ENCODE measurements at places on chromosomes 7 and 10.

DNA sequence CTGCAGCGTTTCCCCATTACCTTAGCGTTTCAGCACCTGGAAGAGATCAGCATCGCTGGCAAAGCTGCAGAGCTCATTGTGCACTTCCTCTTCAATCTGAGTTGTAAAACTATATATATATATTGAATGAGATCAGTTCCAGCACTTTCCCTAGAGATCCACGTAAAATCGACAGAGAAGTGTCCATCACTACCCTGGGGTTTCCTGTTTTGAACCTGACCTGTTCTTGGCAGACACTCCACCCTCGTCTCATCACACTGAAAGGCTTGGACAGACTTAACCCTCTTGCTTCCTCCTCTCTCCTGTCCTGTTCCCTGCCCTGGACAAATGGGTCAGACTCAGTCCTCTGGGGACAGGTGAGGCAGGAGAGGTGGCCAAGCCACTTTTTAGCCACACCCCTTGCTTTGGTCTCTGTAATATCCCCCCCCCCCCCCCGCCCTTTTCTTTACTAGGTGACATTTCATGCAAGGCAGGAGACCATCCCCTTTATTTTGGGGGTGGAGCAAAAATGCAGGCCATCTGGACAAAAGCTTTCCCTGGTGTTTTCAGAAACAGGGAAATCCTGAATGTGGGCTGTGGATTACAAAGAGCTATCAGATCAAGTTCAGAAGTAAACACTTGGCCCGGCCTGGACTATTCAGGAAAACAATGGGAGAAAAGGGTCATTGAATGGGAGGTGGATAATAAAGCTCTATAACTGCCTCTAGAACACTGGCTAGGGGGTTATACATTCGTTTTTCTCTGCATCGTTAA is 83.7 kb upstream of the KDM7A start:
- no peak for DNase-seq

DNA sequence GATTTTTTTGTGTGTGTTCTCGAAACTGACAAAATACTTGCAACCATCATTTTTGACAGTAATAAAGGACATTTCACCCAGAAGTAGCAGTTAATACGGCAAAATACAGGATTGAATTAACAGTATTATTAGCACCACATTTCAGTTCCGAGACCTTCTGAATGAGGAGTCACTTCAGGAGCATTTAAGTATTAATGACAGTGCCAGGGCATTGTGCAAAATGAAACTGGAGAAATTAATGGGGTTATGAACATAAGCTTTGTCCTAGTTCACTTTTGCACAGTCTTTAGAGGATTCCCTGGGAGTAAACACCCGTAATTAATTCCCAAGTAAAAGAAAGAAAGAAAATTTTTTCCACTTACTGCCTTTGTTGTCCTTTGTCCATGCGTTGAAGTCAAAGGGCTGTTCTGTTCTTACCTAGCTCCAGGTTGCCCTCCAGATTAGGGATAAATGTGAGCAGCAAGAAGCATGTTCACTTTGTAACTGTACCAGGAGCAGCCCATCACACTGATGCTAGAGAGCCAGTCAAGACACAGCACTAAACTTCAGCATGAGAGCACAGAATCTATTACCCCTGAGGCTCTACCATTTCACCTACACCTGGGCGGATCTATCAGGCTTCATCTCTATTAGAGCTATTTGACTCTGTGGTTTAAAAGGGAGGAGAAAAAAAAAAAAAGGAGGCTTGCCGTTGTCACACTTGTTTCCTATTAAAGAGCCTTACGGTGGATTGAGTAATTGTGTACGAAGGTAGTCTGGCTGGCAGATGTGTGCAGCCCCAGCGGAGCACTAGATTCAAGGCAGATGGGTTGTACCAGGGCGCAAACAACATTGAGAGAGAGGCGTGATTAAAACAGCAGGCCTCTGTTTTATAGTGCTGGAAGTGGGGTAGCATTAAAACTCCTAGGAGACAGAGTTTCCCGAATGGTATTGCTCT is 297.8 kb upstream of the SEMA3A start:
- DNase-seq: no peak

GRCh38 chr10:127067542-127068194 is 128.7 kb downstream of the INSYN2A start:
- no peak for DNase-seq

GRCh38 chr10:125824736-125825135 is 1.4 kb downstream of the BCCIP start:
- no peak for DNase-seq

DNA sequence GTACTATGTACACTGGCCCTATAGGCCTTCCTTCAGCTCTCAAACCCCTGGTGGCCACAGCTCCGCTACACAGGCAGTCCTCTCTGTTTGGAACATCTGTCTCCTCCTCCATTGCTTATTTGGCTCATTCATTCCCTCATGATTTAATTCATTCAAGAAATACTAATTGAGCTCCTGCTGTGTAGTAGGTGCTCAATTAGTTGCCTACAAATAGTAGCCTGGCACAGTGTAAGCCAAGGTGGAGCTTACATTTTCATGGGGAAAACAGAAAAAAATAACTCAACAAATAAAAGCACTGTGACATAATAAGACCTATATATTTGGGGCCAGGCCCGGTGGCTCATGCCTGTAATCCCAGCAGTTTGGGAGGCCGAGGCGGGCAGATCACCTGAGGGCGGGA is 3.4 kb upstream of the FIS1 start:
- no peak for DNase-seq

DNA sequence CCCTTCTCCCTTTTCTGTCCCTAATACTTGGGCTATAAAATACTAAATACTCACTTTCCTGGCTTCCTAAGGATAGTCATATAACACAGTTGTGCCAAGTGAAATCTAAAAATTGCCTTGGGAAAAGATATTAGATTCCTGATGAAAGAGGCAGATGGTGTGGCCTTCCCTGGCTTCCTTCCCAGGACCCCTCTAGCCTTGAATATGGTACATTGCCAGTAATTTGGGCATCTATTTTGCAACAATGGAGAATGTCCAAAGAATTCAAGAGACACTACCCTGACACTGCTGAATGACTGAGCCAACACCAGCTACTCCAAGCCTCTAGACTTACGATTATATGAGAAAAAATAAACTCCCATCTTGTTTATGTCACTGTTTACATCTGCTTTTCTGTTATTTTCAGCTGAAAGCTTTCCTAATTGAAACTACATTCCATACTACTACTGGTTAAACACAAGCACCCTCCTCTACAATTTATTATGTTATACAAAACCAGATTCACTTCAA is 17.9 kb downstream of the COPG2 start:
- no peak for DNase-seq

- DNase-seq: no peak
Observed at GRCh38 chr7:112023786-112024185, 182.4 kb downstream of the DOCK4 start.

- peak; percentile 88 for DNase-seq
Observed at GRCh38 chr7:30285536-30286284, 1.3 kb downstream of the ZNRF2 start.

GRCh38 chr10:48465860-48466521 is 138.9 kb downstream of the ARHGAP22 start:
- DNase-seq: no peak

DNA sequence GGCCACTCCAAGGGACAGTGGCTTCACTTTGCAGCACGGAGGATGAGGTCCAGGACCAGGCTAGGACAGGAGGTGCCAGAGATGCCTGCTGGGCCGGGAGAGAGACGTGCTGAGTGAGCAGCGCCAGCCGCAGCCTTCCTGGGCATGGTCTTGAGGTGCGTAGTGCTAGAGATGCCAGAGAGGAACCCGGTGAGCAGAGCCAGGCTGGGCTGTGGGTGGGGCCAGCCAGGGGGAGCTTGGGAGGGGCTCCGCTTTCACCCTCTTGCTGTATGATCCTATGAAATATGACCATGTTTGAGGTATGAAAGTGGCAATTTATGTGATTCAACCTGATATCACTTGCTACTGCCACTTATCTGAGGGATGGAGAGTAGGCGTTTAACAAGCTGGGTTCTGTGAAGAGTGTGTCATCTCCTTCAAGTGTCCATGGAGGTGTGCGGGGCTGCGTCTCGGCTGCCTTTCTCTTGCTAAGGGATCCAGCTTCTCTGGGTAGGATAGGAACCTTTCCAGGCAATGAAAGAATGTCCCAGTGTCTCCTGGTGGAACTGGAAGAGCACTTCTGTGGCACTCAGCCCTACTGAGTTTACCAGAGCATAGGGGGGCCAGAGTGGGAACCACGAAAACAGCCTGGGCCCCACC is 518.4 kb upstream of the FOXK1 start:
- DNase-seq: no peak

- no peak for DNase-seq
Observed at GRCh38 chr10:43078986-43079273, 2.1 kb downstream of the RET start.

DNA sequence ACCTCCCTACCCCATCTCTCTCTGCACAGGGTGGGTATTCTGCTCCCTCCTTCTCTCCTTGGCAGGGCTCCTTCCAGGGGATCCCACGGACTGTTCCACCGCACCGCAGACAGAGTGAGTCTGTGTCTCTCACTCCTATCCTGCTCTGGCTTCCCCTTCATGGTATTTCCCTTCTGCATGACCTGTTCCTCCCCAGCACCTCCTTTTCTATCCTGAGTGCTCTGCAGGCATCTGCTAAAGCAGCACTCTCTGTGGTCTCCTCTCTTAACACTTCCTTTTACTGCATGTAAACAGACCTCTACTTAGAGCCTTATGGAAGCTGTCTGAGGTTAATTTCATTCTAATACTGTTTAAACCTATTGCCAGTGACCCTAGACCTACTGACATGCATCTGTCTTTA is 171.5 kb downstream of the CCSER2 start:
- no peak for DNase-seq

GRCh38 chr10:84538036-84538435 is 209.6 kb downstream of the CCSER2 start:
- no peak for DNase-seq

- no peak for DNase-seq
Observed at GRCh38 chr7:116408166-116408565, 91.4 kb upstream of the CAV2 start.

DNA sequence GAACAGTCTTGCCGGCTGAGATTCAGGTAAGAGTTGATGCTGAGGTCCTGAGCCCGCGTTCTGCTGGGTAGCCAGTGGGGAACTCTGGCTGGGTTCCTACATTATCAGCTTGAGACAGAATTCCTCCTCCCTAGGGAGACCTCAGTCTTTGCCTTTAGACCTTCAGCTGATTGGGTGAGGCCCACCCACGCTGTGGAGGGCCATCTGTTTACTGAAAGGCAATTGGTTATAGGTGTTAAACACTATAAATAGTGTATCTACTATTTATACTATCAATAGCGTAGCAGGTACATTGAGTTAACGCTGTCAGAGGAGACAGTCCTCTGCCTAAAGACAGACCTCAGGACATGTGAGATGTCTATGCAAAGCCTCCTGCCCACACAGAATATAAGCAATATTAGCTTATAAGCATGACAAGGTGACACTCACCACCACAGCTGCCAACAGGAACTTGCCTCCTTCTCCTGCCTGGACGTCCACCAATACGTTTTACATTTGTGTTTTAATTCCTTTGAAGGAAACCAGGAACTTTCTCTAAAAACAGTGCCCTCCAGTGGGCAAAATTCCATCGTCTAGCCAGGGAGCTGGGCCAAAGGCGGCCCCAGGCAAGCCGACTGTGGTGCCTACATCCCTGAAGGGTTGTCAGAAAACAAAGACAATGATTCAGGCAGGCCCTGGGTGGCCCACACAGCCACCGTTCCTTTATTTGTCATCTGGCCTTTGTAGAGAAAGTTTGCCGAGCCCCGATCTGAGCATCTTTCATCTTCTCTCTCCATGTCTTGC is 58.8 kb downstream of the INSIG1 start:
- DNase-seq: no peak

DNA sequence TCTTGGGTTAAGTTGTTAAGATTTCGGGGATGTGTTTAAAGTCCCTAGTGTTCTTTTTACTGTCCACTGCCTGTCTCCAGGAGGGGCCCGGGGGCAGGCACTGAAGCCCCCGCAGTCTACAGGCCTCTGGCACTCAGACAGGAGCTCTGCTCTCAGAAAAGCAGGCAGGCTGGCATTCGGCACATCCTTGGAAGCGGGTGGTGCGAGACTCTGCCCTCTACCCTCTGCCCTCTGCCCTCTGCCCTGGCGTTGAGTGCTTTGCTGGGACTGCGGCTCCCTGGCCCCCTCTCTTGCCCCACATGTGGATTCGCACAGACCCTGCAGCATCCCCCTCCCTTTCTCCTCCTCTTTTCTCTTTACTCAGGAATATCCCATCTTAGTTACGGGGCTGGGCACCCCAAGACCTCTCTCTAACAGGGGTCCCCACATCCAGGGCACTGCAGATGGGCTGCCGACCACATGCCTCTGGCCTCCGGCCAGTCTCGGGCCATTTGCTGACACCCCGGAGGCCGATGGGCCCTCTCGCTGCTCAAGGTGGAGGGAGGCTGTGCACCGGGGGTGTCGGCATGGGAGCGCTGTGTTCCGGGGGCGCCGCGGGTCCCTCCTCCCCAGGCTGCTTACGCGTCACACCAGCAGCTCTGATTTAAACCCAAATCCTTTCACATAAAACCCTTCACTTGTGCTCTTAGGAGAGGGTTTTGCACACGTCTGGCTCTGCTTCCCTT is 479.9 kb downstream of the DNAJB6 start:
- no peak for DNase-seq

DNA sequence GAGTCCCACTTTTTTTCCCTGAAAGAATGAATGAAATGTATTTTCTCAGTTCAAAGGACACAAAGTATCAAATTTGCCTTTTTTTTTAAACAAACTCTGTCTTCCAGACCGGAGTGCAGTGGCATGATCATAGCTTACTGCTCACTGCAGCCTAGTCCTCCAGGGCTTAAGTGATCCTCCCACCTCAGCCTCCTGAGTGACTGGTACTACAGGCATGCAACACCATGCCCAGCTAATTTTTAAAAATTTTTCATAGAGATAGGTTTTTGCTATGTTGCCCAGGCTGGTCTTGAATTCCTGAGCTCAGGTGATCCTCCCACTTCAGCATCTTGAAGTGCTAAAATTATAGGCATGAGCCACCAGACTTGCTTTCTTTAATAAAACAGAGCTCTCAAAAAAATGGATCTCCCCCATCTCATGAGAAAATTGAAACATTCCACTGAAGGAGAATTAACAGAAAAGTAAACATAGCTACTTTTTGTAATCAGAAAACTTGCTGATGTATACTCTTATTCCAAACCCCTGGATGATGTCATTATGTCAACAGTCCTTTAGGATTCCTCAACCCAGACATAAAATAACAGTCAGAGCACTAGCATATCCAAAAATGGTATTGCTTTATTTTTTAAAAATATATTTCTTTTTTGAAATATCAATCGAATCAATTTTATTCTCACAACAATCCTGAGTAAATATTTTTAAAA is 12.3 kb upstream of the TRDMT1 start:
- no peak for DNase-seq

All from SIG-M5 (cell line).